NCI-H146 (cell line): ENCODE measurements at places on chromosomes 1 and 21.
A peak's percentile ranks its signal among the peaks of the same experiment; 100 is the strongest.

- DNase-seq = peak; percentile 75
These were observed 60.3 kb downstream of the STUM start for GRCh38 chr1:226608699-226609505.

DNA sequence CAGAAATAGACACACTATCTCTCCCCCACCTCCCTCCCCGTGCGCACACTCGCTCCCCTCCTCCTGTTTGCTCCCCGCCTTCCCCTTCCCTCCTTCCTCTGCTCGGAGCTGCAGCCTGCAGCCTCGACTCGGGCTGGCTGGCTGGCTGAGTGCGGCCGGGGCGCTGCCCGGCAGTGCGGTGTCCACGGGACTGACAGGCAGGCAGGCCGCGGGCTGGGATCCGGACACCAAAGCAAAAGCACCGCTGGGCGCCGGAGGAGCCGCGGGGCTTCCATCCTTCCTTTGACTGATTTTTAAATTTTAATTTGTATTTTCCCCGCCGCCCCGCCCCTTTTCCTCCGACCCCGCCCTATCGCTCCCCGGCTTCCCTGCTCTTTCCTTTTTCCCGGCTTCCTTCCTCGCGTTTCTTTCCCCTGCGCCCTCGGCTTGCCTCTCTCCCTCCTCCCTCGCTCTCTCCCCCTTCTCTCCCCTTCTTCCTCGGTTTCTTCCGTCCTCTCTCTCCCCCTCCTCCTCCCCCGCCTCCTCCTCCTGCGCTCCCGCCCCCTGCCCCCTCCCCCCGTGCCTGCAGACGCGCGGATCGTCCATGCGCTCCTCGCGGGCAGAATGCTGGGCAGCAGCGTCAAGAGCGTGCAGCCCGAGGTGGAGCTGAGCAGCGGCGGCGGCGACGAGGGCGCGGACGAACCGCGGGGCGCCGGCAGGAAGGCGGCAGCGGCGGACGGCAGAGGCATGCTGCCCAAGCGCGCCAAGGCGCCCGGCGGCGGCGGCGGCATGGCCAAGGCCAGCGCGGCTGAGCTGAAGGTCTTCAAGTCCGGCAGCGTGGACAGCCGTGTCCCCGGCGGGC lies 109.4 kb downstream of the NAV1 start:
- DNase-seq = peak; percentile 84

DNA sequence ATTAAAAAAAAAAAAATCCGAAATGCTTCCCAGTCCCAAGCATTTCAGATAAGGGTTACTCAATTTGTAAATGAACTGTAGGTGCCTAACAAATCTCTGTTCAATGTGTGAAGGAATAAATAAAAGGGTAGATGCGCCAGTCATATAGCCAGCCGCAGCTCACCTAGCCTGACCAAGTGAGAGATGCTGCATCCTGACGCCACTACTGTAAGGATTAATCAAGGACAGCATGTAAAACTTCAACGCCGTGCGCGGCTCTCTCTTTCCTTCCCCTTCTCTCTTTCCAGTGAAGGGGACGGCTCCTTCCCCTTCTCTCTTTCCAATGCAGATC lies 441 bp downstream of the PPT1 start:
- DNase-seq = no peak

- DNase-seq = no peak
These were observed 110.1 kb downstream of the MRPS6 start for GRCh38 chr21:34183331-34183928.

DNA sequence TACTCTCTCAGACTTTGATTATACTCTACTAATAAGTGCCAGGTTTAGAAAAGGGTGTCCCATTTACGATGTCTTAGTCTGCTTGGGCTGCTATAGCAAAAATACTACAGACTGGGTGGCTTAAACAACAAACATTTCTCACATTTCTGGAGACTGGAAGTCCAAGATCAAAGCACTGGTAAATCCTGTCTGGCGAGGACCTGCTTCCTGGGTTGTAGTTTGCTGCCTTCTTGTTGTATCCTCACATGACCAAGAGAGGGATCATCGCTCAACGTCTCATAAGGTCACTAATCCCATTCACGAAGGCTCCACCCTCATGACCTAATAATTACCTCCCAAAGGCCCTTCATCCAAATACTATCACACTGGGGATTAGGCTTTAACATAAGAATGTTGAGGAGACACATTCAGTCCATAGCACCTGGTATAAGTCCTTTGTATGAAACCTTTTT lies 12.0 kb downstream of the PRDX6 start:
- no peak for DNase-seq

DNA sequence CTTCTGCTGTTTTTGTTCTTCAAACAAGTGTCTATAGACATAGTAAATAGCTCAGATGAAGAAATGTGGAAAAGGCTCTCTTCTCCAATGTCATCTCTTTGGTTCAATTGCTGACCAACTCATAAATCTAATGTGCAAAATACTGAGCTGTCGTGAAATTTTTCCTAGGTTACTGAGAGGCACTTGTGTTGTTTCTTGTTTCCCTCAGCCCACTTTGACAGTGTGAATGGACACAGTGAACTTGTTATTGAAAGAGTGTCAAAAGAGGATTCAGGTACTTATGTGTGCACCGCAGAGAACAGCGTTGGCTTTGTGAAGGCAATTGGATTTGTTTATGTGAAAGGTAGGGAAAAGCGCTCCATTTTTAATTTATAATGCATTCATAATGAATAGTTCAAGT lies 245.3 kb downstream of the TPR start:
- no peak for DNase-seq

- DNase-seq = no peak
These were observed 5.4 kb downstream of the HSD11B1 start for GRCh38 chr1:209710093-209710492.

- DNase-seq = no peak
These were observed 16.4 kb downstream of the EPHA2 start for GRCh38 chr1:16139473-16139962.

DNA sequence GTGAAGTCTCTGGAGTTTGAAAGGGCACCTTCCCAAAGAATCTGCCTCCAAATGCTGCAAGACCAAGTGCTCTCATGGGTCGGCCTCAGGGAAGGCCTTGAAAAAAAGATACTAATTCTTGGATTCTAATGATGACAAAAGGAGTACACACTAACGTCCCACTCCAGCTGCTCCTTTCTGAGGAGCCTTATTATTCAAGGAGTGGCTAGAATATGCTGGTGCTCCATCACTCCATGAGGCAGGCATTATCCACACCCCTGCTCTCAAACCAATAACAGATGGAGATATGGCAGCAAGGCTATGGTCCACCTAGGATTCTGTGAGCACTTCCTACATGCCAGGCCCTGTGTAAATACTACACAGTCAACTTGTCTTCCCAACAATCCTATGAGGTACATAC lies 54.4 kb downstream of the FAM78B start:
- DNase-seq = no peak

GRCh38 chr1:60470246-60470645 lies 396.7 kb upstream of the C1orf87 start:
- no peak for DNase-seq

- DNase-seq = peak; percentile 52
These were observed 254.8 kb downstream of the KIF26B start for GRCh38 chr1:245409341-245410195.

DNA sequence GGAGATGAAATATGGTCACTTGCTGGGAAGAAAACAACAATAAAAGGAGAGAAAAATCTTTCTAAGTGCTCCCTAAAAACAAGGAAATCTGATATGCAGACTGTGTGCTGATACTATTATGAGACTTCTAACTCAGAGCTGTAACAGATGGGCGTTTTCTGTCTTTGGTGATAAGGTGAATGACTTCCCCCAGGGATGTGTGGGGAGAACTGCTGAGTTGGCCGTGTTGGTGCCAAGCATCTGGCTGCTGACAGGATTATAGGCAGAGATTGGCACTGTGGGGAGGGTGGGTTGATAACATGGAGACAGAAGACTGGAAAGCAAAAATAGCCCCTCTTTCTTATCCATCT lies 438.5 kb upstream of the PLXNA2 start:
- DNase-seq = no peak

DNA sequence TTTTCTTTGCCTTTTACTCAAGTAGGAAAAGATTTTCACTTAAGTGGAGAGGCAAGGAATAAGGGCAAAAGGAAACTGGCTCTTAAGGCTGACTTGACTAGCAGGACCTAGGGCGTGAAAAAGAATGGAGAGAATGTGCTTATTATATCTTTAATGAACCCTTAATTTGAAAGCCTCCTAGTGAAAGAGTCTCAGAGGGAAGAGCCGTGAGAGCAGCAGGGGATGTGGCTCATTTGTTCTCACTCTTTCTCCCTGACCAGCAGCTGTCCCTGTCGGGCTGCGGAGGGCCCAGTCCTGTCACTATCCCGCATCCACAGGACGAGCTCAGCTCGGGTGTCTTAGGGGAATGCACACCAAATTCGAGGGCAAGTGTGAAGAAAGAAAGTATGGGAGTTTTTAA lies 180.1 kb downstream of the EDEM3 start:
- DNase-seq = peak; percentile 54

GRCh38 chr1:13951793-13952751 lies 252.1 kb downstream of the PRDM2 start:
- DNase-seq = no peak

GRCh38 chr1:192959657-192960186 lies 99.4 kb downstream of the UCHL5 start:
- DNase-seq = no peak

DNA sequence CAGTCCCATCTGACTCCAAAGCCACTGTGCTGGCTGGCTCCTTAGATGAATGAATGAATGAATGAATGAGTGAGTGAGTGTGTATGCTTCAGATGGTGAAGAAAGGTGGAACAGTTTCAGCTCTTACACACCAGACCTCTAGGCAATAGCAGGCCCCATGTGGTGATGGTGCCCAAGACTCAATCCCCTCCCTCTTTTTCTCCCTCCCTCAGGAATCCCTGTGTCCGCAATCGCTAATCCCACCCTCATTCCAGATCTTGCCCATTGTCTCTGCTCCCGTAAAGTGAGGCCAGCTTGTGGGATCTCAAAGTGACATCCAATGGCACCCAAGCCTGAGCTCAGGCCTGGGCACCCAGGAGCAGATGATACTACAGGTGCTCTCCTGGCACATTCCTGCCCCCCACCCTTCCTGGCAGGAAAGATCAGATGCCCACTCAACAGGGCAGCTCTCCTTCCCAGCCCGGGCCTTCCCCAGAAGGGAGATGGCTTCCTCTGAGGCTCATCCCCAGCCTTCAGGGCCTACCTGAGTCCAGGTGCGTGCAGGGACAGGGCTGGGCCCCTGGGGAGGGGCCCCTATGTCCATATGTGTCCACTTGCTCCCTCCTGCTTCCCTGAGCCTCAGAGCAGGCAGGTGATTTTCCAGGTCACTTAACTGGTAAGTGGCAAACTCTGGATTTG lies 106.4 kb downstream of the HMGB4 start:
- no peak for DNase-seq

GRCh38 chr1:181504399-181504842 lies 21.1 kb downstream of the CACNA1E start:
- DNase-seq = peak; percentile 95

- no peak for DNase-seq
These were observed 35.0 kb upstream of the ATP5PO start for GRCh38 chr21:33950431-33951079.

DNA sequence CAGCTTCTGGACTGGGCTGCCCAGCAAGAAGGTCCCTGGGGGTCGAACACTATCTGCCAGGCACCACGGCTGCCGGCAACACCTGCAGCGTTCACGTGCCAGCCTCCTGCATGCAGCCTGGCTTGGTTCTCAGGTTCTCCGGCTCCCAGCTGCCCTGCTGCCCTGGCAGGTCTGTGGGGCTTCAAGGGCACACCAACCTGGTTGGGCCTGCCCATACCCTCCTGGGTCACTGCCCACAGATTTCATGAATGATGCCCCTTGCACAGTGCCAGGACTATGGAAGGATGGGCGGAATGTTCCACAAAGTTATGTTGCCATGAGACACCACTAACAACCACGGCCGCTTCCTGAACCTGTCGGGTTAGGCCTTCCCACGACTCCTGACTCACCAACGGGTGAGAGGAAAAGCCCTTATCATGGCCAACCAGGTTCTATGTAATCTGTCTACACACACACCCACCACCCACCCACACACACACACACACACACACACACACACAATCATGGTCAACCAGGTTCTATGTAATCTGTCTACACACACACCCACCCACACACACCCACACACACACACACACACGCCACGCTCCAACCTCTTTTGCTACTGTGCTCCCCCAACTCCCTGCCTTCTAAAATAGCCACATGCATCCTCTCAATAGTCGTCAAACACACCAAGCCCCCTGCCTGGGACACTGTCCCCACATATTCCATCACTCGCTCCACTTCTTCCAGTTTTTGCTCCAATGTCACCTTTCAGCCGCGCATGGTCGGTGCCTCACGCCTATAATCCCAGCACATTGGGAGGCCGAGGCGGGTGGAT lies 32.2 kb downstream of the HSPG2 start:
- DNase-seq = no peak

DNA sequence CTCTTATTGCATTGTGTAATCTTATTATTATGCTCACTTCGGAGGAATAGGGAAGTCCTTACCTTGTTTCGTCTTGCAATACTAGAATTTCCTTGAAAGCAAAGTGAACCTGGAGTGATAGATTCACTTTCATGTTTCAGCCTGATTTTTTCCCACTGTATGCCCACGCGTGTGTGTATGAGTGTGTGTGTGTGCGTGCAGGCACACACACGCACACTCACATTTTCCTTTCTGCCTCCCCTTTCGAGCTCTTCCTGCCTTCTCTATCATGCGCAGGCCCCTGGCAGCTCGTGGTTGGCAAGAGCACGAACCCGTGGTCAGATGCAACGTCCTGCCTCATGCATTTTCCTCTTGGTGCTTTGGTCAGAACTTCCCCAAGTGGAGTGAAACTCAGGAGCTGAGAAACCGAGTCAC lies at the start of gene GCSAML:
GCSAML (plus strand) TSS at position 366 of the 414 bp plus-strand sequence. CDS start 58 bp downstream, outside the sequence.
- DNase-seq = no peak

DNA sequence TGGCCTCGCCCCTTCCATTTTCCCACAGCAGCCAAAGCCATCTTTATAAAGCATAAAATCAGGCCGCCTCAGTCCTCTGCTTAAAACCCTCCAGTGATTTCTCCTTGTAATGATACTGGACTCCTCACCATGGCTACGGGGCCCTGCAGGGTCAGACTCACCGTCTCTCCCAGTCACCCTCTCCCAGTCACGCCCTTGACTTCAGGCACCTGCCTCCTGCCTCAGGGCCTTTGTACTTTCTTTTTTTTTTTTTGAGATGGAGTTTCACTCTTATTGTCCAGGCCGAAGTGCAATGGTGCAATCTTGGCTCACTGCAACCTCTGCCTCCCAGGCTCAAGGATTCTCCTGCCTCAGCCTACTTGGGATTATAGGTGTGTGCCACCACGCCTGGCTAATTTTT lies 47.8 kb downstream of the PIK3CD start:
- peak; percentile 4 for DNase-seq
